ENCODE measurements at places on chromosomes 5 and 9.

GRCh38 chr9:90053027-90053426, 448.2 kb downstream of the GADD45G start:
- no peak for DNase-seq

GRCh38 chr5:2257326-2258244, 374.9 kb upstream of the IRX4 start:
- DNase-seq = no peak

DNA sequence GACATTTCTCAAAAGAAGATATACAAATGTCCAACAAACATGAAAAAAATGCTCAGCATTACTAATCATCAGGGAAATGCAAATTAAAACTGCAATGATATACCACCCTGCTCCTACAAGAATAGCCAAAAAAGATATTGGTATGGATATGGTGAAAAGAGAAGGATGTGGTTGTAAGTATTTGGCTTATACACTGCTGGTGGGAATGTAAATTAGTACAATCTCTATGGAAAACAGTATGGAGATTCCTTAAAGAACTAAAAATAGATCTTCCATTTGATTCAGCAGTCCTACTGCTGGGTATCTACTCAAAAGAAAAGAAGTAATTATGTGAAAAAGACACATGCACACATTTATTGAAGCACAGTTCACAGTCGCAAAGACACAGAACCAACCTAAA, 67.6 kb upstream of the RUSC2 start:
- no peak for DNase-seq

- DNase-seq = no peak
Measured at GRCh38 chr5:96616801-96617200, 45.4 kb upstream of the CAST start.

- peak; percentile 61 for DNase-seq
Measured at GRCh38 chr9:112535301-112535700, 48.7 kb downstream of the KIAA1958 start.

DNA sequence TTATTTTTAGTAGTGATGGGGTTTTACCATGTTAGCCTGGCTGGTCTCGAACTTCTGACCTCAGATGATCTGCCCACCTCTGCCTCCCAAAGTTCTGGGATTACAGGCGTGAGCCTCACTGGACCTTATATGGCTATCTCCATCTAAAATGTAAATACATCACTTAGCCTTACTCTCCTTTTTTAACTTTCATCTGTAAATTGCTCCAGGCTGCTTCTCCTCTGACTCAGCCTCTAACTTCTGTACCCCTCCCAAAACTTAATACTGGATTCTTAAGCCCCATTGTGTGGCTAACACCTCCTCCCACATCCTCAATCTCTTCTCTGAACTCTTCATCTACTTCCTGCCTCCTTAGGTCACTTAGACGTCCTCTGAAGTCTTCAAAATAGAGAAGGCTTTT, 4.0 kb downstream of the SNX30 start:
- DNase-seq = peak; percentile 65

GRCh38 chr5:18465833-18466681, 831.8 kb downstream of the TAF11L14 start:
- DNase-seq = peak; percentile 50

GRCh38 chr5:137858954-137859353, 8.7 kb upstream of the MYOT start:
- DNase-seq = no peak

GRCh38 chr9:69590266-69590665, 81.9 kb downstream of the APBA1 start:
- no peak for DNase-seq

- peak; percentile 37 for DNase-seq
Measured at GRCh38 chr5:58455066-58455465, 4.8 kb downstream of the PLK2 start.

DNA sequence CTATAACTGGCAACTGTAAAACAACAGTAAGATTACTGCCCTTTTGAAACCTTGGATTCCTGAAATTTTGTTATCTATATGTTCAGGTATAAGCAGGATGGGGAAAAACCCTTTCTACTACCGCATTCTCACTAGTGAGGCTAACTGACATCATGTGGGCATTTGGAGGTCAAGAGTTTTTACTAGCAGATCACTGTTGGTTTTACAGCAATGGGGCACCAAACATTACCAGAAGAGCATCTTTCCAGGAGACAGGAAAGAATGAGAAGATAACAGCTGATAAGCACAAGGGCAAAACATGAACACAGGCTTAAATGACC, 20.9 kb upstream of the TTC33 start:
- DNase-seq = no peak

GRCh38 chr5:21931116-21931515, 922.0 kb downstream of the CDH12 start:
- DNase-seq = no peak

DNA sequence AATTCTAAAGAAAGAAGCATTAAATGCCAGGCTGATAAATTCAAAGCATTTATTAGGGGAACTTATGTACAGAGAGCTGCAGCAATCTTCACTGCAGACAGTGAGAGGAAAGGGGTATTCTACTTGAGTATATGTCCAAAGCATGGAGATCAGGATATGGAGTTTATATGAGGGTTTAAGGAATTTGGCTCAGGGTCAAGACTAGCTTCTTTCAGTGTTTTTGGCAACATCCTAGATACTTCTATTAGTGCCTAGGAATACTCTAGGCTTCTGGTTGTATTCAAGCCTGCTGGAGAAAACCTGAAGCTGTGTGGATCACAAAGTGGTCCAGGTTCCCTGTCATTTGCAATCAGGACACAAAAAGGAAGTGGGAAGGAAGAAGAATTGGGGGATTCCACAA, 194.6 kb downstream of the CETN3 start:
- DNase-seq = no peak

GRCh38 chr5:170651604-170652277, 131.8 kb upstream of the GABRP start:
- no peak for DNase-seq

- peak; percentile 84 for DNase-seq
Measured at GRCh38 chr5:15501091-15501791, 1.3 kb downstream of the FBXL7 start.

DNA sequence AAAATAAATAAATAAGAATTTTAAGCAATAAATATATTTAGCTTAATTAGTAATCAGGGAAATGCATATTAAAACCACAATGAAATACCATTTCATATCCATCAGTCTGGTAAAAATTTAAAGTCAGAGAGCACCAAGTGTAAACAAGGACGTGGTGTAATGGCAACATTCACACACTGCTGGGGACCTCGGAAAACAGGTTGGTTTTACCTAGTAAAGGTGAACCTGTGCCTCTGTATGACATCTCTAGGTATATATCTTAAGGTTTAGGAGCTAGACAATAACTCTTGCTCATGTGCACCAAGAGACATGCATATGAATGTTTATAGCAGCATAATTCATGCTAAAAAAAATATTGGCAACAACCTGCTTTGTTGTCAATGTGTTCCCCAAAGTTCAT, 29.7 kb downstream of the FNBP1 start:
- DNase-seq = no peak

DNA sequence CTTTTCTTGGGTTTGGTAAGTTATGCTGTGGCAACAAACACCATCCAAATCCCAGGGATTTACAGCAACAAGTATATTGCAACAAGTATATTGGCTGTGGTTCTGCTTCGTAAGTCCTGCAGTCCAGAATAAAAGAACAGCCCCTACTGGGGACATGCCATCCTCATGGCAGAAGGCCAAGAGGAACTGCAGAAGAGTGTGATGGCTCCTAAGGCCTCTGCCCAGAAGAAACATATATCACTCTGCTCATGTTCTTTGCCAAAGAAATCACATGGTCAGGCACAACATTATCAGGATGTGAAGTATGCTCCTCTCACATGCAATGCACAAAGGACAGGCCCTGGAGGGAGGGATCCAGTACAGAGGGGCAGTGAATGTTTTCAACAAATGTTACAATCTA, 159.6 kb upstream of the TAS2R1 start:
- DNase-seq = no peak

GRCh38 chr9:93390953-93391515, 60.5 kb upstream of the FAM120A start:
- no peak for DNase-seq

GRCh38 chr5:172353846-172354245, 70.3 kb upstream of the UBTD2 start:
- no peak for DNase-seq

GRCh38 chr5:54884195-54884536, 101.2 kb downstream of the ESM1 start:
- DNase-seq = no peak

DNA sequence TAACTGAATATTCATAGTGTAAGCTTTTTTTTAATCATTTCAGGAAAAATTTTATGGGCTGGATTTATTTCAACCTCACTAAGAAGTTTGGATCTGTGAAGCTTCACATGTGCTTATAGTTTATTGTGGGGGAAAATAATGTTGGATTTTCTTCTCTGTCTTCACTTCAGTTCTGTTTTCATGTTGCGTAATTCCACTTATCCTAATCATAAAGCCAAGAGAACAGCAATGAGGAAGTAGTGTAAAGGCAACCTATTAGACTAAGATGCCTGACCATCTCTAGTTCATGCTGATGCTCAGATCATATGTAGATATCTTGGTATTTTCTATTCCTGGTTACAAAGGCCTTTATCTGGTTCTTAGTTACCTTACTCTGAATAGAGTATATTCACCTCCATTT, 50.0 kb downstream of the CD180 start:
- DNase-seq = peak; percentile 45

GRCh38 chr5:23474315-23474714, 33.1 kb upstream of the PRDM9 start:
- DNase-seq = no peak

- no peak for DNase-seq
Measured at GRCh38 chr5:120361941-120362340, 102.2 kb upstream of the PRR16 start.

DNA sequence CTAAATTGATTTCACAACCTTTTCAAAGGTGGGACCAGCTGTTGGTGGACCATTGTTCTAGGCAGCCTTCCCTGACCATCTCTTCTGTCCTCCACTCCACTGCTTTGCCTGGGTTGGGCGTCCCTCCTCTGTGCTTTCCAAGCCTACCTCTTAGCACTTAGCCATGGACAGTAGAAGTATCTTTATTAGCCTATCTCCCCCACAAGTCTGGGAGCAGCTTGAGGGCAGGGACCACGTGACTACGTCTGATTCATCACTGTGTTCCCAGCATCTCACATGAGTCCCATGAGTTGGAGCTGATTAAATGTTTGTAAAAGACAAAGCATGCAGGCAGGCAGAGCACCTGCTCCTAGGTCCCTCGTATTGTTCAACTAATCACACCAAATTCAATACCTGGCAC, 20.9 kb downstream of the MORN5 start:
- DNase-seq = peak; percentile 78

- DNase-seq = no peak
Measured at GRCh38 chr5:37661951-37662350, 177.9 kb downstream of the GDNF start.

DNA sequence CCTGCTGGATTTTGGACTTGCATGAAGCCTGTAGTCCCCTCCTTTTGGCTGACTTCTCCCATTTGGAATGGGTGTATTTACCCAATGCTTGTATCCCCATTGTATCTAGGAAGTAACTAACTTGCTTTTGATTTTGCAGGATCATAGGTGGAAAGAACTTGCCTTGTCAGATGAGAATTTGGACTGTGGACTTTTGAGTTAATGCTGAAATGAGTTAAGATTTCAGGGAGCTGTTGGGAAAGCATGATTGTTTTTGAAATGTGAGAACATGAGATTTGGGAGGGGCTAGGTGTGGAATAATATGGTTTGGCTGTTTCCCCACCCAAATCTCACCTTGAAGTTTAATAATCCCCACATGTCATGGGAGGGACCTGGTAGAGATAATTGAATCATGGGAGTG, 189.6 kb upstream of the CDKN2B start:
- DNase-seq = no peak

- DNase-seq = no peak
Measured at GRCh38 chr9:18922161-18922885, 110.7 kb downstream of the SAXO1 start.

GRCh38 chr5:35804201-35804653, 52.5 kb upstream of the IL7R start:
- no peak for DNase-seq

- DNase-seq = no peak
Measured at GRCh38 chr5:154577416-154577815, 99.4 kb upstream of the HAND1 start.

- DNase-seq = no peak
Measured at GRCh38 chr9:2872931-2873323, 29.0 kb upstream of the PUM3 start.

DNA sequence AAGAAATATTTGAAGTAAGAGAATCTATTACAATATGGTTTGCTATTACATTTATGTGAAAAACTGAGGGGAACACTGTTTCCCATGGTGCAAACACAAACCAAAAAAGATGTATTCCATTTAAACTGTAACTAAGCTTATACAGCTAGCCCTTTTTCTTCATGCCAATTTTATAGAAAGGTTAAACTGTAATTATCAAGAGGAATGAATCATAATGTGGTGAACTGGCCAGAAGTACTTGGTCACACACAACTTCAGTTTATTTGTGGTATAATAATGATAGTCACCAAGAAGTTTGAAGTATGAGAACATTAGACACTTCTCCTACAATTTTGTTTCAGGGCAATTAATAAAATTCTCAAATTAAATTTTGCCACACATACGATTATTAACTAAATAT, 177.9 kb downstream of the XRCC4 start:
- peak; percentile 35 for DNase-seq

GRCh38 chr5:156815988-156816599, 34.0 kb upstream of the PPP1R2B start:
- peak; percentile 26 for DNase-seq

DNA sequence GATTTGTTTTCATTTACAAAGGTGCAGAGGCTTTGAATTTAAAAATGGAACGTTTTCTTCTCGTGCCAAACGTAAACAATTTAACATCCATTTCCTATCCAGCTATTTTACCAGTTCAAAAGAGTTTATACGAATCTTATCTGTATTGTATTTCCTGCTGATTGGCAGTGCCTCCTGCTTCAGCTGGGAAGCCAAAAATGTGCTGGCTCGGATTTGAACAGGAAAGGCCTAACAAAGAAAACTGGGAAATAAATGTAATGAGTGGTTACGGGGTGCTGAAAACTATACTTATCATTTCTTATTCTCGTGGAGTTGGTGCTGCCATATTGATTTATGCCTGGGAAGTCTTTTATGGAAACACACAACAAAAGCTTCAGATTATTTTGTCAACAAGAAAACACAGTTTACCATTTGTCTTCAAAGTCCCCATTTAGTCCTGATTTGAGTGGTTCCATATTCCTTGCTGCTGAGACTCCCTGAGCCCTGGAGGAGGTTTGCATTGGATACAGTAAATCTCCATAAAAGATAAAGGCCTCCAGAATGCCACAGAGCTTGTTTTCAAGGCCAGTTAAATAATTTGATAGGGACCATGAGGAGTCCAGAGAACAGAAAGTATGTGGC, 507.4 kb downstream of the RASEF start:
- peak; percentile 6 for DNase-seq

DNA sequence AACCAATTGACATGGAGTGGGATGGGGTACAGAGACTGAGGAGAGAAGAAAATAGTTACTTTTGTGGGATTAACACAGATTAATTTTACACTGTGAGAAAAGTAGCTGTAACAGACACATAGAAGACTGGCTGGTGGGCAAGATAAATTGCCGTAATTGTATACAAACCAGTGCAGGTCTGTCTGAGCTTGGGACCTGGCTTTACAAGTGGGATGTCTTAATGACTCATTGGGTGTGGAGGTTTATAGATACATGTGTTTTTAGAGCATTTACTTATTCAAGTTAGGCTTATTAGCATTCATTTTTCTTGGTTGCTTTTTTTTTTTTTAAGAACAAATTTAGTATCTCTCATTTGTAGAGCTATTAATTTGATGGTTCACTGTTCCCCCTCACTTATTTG, 37.5 kb downstream of the SLC44A1 start:
- DNase-seq = no peak

Data from fibroblast of pulmonary artery (primary cell).